NCI-H526 (cell line): ENCODE measurements at places on chromosomes 6 and 20.

DNA sequence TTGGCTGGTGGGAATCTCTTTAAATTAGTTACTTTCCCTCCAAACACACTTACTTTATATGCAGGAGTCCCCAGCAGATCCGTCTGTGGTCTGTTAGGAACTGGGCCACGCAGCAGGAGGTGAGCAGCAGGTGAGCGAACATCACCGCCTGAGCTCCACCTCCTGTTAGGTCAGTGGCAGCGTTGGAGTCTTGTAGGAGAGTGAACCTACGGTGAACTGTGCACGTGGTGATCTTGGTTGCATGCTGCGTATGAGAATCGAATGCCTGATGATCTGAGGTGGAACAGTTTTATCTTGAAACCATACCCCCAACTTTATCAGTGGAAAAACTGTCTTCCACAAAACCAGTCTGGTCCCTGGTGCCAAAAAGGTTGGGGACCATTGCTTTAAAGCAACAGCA is 5.0 kb downstream of the SERPINB6 start:
- peak; percentile 12 for DNase-seq

DNA sequence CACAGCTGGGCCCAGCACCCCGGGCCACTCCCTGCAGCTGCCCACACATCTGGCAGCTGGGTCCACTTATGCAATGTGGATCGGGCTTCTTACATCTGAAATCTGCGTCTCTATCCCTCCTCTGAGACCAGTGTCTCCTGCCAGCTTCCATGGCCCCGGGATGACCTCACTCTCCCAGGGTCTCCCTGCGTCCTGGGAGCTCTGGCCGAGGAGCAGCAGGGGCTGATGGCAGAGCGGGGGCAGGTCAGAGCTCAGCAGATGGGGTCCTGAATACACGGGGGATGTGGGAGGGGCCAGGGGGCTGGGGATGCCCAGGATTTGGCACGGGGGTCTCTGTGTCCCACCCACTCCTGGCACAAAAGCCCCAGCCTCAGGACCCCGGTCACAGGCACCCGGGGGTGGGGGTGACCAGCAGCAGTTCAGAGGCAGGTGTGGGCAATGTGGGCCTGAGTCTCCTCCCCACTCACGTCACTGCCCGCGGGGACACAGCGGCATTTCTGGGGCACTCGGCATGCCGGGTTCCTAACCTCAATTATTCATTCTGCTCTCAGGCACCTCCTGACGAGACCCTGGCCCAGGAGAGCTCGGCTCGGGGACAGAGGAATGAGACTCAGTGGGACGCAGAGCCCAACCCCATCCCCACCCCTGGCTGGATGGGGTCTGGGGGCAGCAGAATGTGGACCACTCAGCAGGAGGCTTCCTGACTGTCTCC is 16.4 kb downstream of the CHRNA4 start:
- DNase-seq: no peak

DNA sequence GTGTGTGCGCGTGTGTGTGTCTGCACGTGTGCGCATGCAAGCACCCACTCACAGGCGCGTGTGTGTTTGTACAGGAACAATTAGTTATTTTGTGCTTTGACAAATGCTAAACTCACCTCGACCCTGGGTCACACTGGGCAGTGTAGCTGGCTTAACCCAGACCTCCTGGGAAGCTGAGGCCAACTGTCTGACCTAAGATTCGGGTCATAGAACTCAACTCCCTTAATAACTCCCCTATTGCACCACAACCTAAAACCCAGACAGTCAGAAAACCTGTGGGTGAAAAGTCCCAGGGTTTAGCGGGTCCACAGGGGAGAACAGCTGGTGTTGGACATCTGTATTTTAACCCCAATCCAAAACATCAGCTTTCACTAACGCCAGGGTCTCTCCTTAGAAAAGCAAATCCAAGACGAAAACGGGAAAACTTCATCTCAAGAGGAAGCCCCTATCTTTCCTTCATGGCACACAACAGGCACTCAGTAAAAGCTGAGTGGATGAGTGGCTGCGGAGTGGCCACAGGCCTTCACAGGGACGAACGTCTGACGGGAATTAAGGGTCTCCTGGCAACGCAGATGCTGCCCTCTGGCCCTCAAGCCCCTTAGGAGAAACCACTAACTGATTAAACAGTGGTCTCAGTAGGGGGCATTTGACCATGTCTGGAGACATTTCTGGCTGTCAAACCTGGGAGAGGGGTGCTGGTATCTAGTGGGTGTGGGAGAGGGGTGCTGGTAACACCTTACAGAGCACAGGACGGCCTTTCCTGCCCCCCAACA is 4.5 kb downstream of the PMEPA1 start:
- DNase-seq: no peak

- no peak for DNase-seq
These were observed 24.9 kb upstream of the ELOVL5 start for GRCh38 chr6:53373638-53374037.

DNA sequence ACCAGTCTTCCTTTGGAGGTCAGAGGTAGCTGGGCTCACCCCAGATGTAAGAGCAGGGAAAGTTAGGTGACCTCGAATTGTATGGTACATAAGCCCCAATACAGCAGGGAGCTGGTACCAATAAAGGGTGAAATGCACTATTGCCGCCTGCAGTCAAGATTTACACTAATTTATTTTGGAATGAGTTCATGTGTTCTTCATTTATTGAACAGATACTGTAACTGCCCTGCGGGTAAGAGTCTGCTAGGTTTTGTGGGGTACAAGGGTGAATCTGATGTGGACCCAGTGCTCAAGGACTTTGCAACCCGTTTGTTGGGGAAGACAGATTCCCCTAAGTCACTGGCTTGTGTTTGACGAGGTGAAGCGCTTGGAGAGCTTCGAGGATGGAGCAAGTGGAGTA is 2.5 kb upstream of the DNAJC5 start:
- DNase-seq: no peak

DNA sequence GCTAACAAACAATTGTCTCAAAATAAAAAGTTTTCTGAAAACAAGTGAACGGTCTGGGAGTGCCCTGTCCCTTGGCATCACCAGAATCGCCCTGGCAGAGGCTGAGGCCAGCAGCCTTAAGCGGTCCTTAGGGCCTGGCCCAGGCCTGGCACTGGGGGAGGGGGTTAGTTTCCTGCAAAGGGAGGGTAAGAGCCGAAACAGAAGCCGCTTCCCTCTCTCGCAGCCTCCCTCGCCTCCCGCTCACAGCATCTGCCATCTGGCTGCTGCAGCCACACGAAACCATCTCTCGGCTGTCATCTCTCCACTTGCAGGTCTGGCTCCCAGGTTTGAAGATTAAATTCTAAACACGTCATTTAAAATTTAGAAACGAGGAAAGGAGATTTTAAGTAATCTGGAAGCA is 31.5 kb downstream of the PMEPA1 start:
- DNase-seq: no peak

DNA sequence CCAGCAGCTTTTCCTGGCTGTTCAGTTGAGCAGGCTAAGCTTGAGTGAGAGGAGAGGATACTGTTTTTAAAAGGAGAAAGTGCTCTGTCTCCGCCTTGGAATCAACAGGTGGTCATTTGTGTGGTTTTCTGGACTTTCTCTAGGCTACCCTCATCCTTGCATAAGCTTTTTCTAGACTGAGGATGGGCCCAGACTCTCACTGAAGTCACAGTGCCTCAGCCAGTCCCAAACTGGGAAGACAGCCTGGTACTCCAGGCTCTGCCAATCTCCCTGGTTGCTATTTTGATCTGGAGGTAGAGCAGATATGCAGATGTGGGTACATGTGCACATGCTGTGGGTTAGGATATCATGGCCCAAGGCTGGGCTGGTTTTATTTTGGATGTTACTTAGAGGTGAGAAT is 7.0 kb downstream of the SCUBE3 start:
- no peak for DNase-seq

- no peak for DNase-seq
These were observed 113.5 kb downstream of the CD83 start for GRCh38 chr6:14231071-14231483.

DNA sequence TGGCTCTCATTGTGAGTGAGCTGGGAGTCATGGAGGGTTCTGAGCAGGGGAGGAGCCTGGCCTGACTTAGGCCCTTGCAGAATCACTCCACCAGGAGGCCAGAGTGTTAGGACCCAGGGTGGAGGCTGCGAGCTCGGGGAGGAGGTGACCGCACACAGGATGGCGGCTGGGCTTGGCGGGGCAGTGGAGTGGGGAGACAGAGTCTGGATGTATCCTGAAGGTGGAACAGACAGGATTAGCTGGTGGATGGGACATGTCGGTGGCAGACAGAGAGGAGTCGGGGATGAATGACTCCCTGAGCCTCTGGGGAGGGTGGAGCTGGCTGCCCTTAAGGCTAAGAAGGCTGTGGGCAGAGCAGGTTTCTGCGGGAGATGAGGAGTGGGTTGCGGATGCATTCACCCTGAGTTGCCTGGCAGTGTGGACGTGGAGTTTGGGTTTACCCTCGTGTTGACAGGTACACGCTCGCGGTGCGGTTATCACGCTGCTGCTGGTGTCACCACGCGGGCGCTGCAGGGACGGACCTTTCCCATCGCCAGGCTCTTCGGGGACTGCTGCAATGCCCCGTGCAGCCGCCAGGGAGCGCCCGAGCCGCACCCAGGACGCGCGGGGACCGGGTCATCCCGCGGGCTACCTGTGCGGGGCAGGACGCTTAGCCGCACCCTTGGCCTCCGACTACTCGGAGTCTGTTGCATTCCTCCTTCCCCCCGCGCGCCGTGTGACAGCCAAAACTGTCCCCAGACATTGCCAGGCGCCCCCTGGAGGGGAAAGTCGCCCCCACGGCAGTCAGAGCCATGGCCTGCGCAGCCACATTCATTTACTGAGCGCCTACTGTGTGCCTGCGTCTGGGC is 43.0 kb upstream of the PTGIS start:
- peak; percentile 74 for DNase-seq

DNA sequence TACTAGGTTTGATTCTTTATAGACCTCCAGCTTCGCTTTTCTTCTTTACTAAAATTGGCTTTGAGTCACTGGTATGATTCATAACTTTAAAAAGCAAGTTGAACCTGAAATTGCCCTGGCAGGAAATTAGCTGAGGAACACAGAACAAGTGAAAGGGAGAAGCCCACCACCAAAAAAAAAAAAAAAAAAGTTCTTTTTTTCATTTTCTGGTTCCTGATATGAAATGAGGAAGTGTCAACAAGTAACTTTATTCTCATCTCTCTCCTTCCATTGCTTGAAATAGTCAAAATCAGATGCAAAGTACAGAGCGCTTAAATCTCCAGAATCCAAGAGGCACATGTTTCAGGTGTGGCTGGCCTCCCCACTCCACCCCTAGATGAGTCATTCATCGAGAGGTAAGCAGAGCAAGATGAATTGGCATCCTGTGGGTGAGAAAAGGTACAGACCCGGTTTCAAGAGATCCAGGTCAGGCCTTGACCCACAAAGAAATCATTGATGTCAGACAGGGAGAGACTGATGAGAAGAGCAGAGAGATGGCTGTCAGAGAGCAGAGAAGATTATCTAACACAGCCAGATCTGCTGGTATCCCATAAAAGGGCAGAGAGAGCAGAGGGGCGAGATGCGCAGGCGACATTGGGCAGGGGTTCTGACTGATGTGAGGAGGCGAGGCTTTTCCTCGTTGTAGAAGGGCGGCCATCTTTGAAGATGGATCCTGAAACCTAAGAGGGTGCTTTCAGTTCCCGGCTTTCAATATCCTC is 54.8 kb upstream of the MBOAT1 start:
- DNase-seq: no peak

GRCh38 chr6:128979071-128979470 is 96.1 kb downstream of the LAMA2 start:
- DNase-seq: no peak

GRCh38 chr20:40782043-40782368 is 93.0 kb upstream of the MAFB start:
- DNase-seq: no peak

DNA sequence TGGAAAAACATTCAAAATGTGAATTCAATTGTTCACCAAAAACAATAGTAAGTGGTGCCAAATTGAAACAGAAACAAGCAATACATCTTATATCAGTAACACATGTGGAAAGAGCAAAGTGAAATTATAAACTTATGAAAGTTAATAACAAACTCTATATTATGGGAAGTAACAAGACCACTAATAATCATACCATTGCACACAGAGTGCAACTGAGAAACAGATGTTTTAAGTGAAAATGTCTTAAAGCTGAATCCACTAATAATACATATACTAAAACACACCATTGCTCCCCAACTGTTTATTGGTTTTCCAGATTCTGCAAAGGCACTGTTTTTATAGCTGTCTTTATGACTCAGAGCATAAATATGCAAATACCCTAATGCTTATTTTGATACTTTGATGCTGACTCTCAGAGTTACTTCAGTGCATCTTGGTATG is 292.3 kb downstream of the RFPL4B start:
- peak; percentile 2 for DNase-seq

GRCh38 chr6:16949716-16950115 is 152.1 kb upstream of the STMND1 start:
- no peak for DNase-seq

- DNase-seq: no peak
These were observed 380.3 kb downstream of the DHX35 start for GRCh38 chr20:39342463-39342862.

DNA sequence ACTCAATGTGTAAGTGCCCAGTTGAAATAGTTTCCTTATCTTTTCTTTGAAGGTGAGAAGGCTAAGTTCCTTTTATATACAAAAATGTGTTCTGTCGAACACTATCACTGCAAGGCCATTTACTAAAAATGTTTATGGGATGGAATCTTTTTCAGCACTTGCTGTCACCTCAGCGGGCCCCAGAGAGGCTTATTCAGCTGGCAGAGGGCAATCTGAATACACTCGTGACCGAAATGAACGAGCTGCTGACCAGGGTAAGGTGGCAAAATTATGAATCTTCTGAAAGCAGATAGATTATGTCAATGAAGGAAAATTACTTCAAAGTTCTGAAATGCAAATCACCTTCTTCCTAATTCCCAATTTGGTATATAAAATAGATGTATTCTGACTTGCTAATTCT is 340.2 kb downstream of the ARHGAP18 start:
- DNase-seq: no peak

DNA sequence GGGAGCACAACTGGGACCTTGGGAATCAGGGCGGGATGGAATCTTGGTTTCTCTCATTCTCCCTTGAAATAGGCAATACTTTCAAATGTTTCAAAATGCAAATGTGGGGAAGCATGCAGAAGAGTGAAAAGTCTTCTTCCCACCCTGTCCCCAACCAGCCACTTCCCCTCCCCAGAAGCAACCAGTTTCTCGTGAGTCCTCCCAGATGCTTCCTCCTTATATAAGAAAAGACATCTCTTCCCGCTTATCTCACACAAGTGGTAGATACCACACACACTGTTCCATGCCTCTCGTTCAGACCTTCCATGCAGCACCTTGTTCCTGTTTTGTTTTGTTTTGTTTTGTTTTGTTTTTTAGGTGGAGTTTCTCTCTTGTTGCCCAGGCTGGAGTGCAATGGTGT is 25.1 kb downstream of the HCK start:
- DNase-seq: no peak

- peak; percentile 6 for DNase-seq
These were observed 113.9 kb downstream of the HFE start for GRCh38 chr6:26200918-26201721.

- DNase-seq: peak; percentile 16
These were observed 348.3 kb downstream of the BCKDHB start for GRCh38 chr6:80454661-80455365.

DNA sequence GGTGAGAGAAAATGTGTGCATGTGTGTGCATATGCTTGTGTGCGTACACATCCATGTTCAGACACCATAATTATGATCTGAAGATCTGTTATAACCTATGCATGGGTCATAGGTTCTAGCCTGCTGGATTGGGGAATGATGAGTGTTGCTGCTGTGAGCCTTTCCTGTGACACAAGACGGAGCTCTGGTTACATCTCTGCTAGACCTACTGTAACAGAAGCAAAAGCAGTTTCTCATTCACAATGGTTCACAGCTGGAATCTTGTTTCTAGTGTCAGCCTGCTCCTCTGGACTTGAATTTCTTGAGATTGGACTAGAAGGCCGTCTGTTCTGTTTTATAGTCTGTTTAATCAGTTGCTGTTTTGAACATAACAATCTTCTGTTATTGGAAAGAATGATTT is 40.1 kb downstream of the DEFB114 start:
- DNase-seq: peak; percentile 7
